Hematopoietic multipotent progenitor cell treated with erythropoietin and hydrocortisone succinate and interleukin-3 and kit ligand, for 4 days (in vitro differentiated cells): ENCODE measurements at places on chromosomes 2 and 18.
A peak's percentile ranks its signal among the peaks of the same experiment; 100 is the strongest.

GRCh38 chr18:48294899-48295585 is 114.1 kb downstream of the ZBTB7C start:
- DNase-seq = no peak

- no peak for DNase-seq
These were observed 1.1 kb upstream of the MTERF4 start for GRCh38 chr2:241103176-241103595.

- no peak for DNase-seq
These were observed 279.5 kb downstream of the AGAP1 start for GRCh38 chr2:235773188-235773928.

GRCh38 chr2:192145496-192145895 is 49.2 kb downstream of the TMEFF2 start:
- DNase-seq = no peak

DNA sequence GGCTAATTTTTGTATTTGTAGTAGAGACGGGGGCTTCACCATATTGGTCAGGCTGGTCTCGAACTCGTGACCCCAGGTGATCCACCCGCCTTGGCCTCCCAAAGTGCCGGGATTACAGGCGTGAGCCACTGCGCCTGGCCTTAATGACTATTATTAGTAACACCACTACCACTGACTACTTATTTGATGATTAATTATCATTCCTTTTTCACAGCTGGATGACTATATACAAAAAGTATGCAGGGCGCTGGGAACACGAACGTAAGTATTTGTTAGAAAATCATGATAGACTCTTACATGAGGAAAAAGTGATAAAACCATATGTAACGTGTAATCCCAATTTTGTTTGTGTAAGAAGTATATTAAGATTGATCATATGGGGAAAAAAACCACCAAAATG is 21.6 kb downstream of the DARS1 start:
- DNase-seq = no peak

DNA sequence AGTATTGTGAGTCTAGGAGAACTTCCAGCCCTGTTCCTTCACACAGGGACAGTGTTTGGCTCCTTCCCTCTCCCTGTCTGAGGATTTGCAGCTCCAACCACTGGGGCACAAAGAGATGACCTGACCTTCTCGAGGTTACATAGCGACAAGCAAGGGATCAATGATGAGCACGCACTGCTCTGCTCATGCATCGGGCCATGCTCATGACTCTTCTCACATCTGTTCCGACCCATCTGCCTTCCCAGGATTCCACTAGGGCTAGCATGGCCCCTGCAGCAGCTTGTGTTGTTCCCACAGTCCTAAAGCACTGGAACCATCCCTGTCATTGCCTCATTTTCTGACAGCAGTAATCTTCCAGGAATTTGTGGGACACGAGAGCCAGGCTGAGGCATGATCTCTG is 78.8 kb upstream of the ARHGAP28 start:
- no peak for DNase-seq

DNA sequence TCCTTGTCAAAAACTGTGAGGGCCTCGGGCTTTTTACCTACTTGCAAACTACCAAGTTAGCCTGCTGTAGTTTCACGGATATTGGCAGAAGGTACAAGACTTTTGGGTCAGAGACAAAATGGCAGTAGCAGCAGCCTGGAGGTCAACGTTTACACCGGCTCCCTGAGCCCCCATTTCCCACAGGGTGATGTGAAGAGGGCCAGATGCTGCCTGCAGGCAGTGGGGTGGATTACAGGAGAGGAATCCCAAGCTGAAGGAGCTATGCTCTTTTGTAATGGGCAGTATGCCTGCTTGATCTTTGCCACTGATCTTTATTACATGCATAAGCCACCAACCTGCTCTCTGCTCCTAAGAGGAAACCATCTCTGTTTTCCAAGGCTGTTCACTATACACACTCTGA is 29.5 kb upstream of the SP5 start:
- DNase-seq = no peak

DNA sequence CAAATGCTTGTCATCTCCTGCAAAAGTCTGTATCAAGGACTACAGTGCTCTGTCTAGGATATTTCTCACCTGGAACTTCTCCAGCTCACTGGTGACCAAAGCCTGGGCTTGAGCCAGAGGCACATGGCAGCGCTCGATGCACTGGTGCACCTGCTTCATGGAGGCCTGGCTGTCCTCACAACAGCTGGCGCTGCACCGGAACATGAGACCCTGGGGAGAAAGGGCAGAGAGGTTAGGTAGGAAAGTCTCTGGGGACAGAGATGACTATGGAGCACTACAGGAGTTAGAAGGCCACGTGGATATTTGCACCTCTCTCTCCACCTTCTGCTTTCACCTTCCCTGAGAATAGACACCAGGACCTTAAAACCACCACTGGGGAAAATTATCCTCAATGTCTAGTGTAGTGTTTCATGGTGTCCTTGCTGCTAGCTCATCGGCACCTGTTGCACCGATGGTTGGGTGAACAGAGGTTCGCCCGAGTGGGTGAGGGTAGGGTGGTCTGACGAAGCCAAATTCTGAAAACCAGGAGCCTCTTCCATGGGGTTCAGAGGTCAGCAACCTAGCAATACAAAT is 1.0 kb downstream of the FAM136A start:
- no peak for DNase-seq

- no peak for DNase-seq
These were observed 77.4 kb downstream of the NAB1 start for GRCh38 chr2:190726255-190726654.

GRCh38 chr2:65057391-65058052 is 1.3 kb downstream of the CEP68 start:
- peak; percentile 85 for DNase-seq

DNA sequence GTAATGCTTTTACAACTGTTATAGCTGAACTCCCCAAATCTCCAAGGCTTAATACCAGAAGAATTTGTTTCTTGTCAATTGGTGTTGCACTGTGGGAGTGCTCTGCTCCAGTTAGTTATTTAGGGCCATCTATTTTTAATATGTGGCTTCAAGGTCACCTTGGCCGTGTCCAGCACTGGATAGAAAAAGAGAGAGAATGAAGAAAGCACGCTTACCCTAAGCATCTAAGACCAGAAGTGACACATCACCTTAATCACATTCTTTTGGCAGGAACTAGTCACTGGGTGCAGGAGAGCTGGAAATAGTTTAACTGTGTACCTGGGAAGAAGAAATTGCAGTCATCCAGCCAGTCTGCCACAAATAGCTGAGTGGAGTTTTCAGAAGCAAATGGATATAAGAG is 78.8 kb downstream of the VWC2L start:
- no peak for DNase-seq

DNA sequence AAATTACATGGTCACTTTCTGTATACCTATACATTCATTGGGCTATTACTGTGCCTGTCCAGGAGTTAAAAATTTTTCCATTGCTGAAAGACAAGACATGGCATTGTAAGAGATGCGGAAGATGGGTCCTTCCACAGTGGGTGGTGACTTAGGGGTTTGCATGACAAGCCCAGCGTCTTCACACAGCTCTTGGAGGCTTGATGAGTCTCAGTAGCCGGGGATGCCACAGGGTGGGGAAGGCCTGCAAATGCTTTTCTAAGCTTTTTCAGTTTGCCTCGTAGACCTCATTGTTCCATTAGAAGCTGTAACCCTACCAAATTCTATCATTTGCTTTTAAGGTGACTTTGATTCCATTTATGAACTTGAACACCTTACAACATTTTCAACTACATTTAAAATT is 18.1 kb upstream of the MAPRE3 start:
- no peak for DNase-seq

DNA sequence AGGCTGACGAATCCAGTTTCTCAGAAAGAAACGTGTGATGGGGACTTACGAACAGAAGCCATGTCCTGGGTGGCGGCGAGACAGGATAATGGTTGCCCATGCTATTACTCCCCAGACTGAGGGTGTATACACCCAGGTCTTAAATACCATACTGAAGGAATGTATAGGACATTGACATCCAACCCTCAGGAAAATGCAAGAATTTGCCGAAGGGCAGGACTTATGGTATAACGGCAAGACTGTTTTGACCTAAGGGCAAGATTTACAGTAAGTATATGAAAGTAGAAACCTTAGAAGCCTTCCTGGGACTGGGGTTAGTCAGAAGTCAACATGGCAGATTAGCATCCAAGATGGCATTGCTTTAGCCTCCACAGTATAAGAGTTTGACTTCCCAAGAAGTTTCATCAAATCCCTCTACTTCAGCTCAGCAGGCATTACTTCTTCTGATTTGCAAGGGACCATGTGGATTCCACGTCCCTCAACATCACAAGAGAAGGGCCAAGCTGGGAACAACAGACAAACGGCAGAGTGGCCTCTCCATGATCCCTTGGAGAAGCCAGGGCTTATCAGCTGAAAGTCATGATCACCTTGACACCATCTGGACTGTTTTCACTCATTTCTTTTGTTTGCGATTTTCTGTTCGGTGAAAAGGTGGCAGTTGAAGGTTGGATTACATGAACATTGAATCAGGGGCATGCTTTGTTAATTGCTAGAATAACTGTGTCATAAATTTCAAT is 21.1 kb downstream of the ST3GAL5 start:
- DNase-seq = no peak

GRCh38 chr2:226439337-226439736 is 360.3 kb downstream of the IRS1 start:
- peak; percentile 37 for DNase-seq

DNA sequence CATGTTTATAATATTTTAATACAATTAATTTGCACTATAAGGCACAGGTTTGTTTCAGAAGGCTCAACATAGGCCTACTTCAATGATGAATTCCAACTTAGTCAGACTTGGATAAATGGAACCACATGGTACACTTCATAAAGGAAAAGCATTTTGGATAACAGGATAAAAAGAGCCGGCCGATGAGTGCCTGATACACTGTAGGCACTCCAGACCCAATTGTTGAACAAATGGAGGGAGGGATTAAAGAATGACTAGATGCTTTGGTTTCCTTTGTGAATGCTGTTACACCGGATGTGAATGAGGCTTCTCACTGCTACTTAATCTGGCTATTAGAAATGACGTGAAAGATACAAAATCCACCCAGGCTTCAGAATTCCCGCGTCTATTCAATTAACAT is 104.1 kb upstream of the KCTD1 start:
- no peak for DNase-seq

- DNase-seq = no peak
These were observed 15.1 kb upstream of the BOD1L2 start for GRCh38 chr18:57131782-57132181.

GRCh38 chr2:119786295-119786694 is 26.6 kb downstream of the PTPN4 start:
- no peak for DNase-seq

DNA sequence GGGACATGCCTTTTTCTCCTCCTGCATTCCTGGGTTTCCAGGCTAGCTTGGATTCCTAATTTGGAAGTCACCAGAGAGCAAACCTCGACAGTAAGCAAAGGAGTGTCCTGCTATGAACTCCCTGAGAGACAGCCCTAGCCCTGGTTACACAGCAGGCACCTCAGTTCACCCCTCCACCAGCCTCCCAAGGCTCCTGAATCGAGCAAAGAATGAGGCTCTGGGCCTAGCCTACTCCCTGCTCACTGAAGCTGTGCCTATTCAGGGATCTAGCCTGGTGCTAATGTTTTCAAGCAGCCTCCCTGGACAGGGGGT is 66.7 kb upstream of the RMDN2 start:
- DNase-seq = no peak

DNA sequence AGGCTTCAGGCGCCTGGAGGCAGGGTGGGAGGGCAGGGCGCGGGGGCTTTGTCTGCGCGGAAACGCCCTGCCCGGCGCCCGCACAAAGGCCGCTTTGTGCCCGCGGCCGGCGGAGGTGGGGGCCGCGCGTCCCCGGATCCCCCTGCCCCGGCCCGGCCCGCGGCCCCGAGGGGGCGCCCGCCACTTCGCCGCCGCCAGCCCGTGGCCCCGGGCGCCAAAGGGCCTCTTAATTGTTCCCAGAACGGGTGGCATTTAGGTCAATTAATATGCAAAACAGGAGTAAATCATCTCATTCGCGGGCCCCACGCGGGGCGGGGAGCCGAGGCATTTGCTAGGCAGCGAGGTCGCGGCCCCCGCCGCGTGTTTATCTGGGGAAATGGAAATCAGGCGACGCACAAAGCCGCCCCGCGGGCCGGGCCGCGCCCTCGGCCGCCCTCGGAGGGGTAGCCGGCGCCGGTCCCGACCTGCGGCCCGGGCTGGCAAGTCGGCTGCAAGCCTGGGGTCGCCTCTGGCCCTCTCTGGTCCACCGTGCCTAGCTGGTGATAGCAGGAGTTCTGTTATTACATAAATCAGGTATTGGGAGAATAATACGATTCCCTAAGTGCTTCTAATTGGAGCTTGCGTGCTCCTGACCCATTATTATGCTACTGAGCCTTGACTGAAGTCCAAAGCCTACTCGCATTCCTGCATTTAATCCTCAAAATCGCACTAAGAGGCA is 148.2 kb upstream of the GLI2 start:
- DNase-seq = no peak

- no peak for DNase-seq
These were observed 439.9 kb upstream of the ETAA1 start for GRCh38 chr2:66957198-66957597.

GRCh38 chr18:50709193-50709592 is 110.6 kb downstream of the MRO start:
- DNase-seq = no peak

GRCh38 chr2:176074919-176075425 is 8.8 kb downstream of the EVX2 start:
- DNase-seq = no peak

DNA sequence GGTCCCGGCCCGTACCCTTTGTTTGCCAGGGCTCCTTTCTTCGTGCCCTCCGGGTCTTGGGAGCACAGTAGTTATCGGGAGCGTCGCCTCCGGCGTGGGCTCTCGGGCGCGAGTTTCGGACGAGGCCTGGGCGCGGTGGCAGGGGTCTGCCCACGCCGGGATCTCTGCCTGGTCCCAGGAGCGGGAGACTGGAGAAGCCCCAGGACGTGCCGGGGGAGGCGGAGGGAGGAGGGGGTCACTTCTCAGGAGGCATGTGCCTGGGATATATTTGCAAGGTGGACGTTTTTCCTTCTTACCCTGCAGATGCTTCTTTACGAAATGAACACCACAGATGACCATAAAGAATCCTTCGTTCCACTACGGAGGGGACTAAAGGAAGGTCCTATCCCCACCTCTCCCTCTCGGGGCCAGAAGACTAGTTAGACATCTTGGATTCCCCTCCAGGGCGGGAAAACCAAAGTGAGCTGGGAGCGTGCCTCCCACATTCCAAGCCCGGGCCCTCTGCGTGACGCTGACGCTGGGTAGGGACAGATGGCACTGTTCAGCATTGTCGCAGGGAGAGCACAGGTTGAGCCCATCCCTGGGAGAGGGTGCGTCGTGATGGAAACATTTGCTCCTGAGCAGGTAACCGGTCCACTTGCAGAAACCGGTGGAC is 483 bp upstream of the FHL2 start:
- DNase-seq = no peak

DNA sequence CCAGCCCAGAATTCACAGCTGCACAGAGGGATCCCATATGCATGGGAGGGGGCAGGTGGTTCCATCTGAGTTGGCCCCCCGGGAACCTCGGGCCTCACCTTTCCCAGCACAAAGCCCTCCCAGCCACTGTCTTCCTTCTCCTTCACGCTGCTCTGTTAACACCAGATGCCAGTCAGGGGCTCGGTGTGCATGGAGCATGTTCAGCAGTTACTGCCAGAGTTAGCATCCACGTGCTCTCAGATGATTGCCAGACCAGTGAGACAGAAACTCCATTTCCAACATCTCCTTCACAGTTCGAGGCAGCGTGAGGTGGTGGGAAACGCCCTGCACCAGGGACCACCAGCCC is 101.0 kb downstream of the PTGR3 start:
- no peak for DNase-seq
